NCI-H1436 treated with DMSO at 0.1 percent for 48 hours (cell line): ENCODE measurements at places on chromosomes 3 and 15.

GRCh38 chr3:152508705-152509104 lies 240.0 kb downstream of the MBNL1 start:
- no peak for DNase-seq

DNA sequence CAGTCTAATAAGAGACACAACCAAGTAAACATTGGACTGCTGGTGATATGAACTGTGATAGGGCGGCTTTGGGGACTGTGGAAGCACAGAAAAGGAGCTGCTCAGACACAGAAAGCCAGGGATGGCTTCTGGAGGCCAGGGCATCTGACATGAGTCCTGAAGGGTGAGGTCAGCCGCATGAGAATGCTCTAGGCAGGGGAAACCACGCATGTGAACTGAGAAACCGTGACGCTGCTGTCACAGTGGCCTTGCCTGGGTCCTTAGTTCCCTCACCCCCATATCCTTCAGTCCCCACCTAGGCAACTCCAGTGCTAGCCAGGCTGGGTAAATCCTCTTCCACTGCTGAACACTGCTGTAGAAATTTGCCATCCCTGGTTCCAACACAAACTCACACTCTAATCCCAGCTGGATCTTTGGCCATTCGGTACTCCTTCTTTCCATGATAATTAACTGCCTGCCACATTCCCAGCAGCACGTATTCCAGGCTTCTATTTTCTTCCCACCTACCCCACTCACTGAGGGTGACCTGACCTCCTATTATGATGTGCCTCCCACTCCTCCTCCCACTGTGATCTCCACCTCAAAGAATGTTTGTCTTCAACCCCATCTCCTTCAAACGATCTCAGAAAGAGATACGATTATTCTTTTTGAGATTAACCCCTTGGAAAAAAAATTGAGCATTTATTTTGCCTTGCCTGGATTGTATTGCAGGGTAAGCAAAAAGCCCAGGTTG lies 31.4 kb downstream of the CRYGS start:
- no peak for DNase-seq

GRCh38 chr3:178690571-178690970 lies 154.3 kb downstream of the KCNMB2 start:
- DNase-seq, result no peak

DNA sequence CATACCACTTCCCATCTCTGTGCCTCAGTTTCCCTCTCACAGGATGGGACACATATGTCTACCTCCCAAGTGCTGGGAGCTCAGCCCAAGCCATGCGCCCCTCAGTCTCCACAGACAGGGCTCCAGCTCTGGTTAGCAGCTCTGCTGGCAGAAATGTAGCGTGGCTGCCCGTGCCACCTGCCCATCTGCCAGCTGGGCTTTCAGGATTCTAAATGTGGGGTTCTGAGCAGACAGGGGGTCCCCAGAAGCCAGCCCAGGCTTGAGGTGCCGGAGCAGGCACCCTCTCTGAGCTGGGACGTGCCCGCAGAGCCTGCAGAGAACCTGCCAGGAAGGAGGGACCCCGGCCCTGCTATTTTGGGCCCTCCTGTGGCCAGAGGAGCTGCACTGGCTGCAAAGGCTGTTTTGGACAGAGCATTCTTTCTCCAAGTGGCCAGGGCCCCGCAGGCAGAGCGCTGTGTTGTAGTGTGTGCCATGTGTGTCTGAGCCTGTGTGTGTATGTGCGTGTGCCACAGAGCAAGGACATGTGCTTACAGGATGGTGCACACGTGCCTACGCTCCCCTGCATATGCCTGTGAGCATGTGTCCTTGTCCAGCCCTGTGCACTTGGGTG lies 31.7 kb downstream of the PSTPIP1 start:
- no peak for DNase-seq

DNA sequence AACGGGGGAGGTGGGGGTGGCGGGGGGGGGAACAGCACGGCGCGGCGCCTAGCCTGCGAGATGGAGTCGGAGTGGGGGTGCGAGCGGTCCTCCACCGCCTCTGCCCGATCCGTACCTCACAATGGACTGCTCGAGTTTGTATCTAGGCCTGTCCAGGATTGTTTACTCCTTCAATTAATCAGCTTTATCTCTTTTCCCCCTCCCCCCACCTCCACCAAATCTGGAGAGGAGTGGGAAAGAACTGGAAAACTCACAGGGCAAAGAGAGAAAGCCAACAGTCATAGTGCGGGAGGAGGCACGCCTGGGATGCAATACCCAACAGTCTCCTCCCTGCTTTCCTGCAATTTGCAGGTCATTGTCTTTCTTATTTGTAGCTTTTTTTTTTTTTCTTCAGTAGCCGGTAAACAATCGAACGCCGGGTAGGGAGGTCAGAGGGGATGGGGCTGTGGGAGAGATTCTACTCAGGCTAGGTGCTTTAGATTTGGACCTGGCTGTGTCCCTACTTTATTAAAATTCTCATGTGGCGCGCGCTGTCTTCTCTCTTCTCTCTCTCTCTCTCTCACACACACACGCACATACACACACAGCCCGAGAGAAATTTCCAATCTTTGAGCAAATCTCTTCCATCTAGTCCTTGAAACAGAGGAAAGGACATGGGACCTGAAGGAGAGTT lies 6.9 kb upstream of the MEIS2 start:
- DNase-seq, result no peak

DNA sequence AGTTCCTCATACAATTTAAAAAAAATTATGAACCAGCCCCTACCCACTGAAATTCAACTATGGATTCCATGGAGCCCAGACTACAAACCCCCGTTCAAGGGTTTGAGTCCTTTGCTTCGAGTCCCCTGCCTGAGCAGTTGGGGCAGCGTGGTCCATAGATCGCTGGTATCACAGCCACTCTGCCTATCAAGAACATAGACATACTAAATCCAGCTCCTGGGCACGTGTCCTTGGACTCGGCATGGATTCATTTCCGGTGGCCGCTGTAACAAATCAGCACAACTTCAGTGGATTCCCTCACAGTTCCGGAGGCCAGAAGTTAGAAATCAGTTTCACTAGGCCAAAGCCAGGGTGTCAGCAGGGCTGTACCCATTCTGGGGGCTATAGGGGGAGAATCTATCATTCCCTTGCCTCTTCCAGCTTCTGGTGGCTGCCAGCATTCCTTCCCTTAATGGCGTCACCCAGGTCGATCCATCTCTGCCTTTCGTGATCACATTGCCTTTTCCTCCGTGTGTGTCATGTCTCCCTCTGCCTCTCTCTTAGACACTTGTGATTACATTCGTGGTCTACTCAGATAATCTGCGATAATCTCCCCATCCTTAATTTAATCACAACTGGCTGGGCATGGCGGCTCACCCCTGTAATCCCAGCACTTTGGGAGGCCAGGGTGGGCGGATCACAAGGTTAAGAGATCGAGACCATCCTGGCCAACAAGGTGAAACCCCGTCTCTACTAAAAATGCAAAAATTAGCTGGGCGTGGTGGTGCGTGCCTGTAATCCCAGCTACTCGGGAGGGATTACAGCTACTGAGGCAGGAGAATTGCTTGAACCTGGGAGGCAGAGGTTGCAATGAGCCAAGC lies 4.6 kb upstream of the TMEM44 start:
- no peak for DNase-seq

DNA sequence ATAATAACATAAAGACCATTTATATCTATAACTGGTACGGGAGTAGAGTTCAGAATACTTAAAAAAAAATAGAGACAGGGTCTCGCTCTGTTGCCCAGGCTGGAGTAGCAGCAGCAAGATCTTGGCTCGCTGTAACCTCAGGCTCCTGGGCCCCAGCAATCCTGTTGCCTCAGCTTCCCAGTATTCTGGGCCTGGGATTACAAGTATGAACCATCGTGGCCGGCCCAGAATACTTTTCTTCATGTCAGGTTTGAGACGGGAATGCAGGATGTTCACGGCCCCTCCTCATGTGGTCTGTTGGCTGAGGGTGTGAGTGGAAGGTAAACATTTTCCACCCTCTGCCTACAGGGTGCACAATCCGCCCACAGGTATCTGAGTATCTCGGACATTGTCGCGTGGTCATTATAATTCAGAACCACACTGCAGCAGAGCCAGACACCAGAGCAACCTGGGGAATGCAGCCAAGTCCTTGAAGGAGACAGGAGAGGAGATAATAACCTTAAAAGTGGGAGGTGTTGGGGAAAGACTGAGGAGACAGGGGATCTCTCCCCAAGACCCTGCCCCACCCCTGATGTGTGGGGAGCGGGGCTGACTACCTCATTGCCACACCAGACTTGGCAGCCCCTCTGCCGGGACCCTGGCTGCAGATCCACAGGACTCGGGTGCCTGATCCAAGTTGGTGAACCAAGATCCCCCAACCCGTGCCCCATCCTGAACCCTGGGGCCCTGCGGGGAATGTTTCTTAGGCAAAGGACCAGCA lies 106.8 kb downstream of the ADCY5 start:
- DNase-seq, result no peak

- no peak for DNase-seq
Measured at GRCh38 chr3:43770426-43771103, 79.8 kb downstream of the ABHD5 start.
